ENCODE measurements at places on chromosomes 5 and 9. TPM values are rescaled to one million over a fixed set of nuclear protein-coding genes. Genes with fewer than 3 reads are reported as not detected.

GRCh38 chr5:172881691-172882370 lies 47.8 kb downstream of the ERGIC1 start:
- DNase-seq = no peak

DNA sequence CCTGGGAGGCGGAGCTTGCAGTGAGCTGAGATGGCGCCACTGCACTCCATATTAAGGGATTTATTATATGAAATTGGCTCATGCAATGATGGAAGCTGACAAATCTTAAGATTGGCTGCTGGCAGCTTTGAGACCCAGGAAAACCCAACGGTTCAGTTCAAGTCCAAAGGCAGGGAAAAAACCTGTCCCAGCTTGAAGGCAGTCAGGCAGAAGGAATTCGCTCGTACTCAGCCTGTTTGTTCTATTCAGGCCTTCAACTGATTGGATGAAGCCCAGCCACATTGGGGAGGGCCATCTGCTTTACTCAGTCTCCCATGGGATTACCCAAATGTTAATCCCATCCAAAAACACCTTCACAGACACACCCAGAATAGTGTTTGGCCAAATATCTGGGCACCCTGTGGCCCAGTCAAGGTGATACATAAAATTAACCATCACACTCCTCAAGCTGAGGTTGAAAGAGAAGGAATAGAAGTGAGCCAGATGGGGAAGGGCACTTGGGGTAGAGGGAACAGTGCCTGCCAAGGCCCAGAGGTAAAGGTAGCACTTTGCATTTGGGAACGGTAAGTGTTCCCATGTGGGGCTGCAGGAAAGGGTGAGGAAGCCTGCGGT lies 8.5 kb upstream of the ORM1 start:
- no peak for DNase-seq

- no peak for DNase-seq
Observed at GRCh38 chr5:143374496-143375217, 28.8 kb downstream of the NR3C1 start.

GRCh38 chr9:123419721-123420591 lies 64.0 kb downstream of the CRB2 start:
- no peak for DNase-seq

- no peak for DNase-seq
Observed at GRCh38 chr5:147986134-147986757, 77.5 kb upstream of the SPINK5 start.

- DNase-seq = no peak
Observed at GRCh38 chr5:96076451-96076850, 114.8 kb upstream of the ELL2 start.

GRCh38 chr9:87405677-87406542 lies 91.8 kb upstream of the DAPK1 start:
- no peak for DNase-seq

DNA sequence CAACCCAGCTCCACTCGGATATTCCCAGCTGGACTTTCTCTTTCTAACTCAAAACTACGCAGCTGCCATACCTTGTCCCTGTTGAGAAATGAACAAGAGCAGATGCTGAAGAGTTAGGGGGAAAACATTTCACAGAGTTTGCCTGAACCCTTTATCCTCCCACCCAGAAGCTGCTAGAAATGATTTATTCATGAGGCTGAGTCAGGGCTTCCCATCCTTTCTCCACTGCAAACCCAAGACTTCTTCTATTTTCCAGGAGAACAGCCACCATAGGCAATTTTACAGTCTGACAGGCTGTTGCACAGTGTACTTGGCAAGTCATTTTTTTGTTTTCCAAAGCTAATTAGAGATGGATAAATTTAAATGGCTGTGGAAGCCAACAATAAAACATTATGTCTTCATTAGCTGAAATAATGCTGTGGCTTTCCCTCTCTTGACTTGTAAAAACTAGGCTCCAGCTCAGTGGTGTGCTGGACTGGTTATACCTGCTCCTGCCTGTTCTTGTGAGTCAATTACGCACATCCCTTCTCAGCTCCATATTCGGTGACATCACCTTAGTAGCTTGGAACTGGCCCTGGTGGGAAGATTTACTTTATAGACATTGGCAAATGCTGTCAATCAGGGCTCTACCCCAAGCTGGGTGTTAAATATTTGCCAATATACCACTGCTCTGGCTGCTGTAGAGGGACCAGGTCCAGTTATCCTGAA lies 71.9 kb downstream of the KIF4B start:
- DNase-seq = no peak

DNA sequence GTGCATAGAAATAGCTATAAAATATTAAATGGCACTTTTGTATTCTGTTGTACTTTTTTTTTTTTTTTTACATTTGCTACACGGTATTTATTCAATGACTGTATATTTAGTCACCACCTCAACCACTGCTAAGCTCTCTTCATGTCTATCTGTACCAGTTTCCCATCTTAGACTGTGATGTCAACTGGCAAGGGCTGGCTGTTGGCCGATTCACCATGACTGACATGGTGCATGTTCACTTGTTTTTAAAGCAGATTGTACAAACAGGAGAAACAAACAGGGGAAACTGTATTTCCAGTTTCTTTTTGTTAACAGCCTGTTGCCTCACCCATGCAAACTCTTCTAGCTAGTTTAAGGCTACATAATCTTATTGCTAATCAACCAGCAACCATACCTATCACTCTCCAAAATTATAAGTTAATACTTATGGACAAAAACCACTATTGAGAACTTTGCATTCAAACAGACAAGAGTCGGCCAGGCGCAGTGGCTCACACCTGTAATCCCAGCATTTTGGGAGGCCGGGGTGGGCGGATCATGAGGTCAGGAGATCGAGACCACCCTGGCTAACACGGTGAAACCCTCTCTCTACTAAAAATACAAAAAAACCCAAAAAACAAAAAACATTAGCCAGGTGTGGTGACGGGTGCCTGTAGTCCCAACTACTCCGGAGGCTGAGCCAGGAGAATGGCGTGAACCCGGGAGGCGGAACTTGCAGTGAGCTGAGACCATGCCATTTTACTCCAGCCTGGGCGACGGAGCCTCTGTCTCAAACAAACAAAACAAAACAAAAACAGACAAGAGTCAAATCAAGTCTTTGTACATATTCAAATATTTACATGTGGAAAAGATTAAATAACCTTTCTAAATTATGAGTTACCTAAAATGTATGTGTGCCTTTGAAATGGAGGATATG lies 13.2 kb downstream of the ZFAND5 start:
- DNase-seq = no peak

- peak; percentile 33 for DNase-seq
Observed at GRCh38 chr9:78261403-78262001, 25.6 kb downstream of the CEP78 start.

DNA sequence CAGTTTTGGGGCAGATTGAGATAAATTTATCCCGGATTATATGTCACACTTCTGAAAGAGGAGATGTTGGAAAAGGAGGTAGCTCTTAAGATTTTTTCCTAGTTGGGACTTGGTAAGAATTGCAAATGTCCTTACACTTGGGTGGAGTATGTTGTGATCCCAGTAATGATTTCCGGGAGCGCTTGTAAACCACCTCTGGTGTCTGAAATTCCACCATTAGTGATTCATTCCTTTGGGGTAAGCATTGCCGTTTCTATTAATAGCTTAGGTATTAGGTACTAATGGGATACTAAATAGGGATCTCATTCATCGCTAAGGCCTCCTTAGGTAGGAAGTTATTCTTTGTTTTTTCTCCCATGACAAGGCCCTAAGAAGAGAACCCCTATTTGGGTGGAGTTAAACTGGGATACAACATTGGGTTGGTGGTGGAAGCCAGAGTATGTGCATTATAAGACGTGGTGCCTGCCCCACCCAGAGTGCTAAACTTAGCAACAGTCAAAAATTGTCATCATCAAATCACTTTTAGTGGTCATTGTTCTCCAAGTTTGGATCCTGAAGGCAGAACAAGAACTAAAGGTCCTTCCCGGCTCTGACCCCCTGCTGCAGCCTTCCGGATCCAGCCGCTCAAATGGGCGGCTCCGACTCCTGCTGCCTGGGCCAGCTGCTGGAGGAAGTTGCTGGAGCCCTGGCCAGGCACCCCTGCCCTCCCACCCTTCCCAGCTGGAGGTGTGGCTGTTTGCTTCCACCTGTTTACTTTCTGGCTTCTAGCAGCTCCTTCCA lies 31.7 kb upstream of the DAB2IP start:
- DNase-seq = no peak

The CD274 gene
- polyA plus RNA-seq = 1.3 TPM

The AGXT2 gene
- 55.8 TPM for polyA plus RNA-seq

DNA sequence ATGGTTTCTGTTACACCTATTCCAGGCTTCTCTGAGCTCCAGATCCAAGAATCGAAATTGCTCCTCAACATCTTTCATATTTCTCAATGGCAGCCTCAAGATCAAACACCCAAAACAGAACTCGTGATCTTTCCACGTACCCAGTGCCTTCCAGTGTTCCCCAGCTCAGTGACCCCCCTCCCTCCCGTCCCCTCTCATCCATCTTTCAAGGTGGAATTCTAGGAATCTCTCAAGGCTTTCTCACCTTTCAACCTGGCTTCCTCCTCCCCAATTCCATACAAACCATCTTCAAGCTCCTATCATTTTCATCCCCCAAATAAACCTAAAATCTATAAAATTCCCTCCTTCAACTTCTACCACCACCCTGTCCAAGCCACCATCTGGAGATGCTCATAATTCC lies 615.3 kb downstream of the BNC2 start:
- no peak for DNase-seq

- no peak for DNase-seq
Observed at GRCh38 chr5:19739671-19740070, 248.3 kb downstream of the CDH18 start.

DNA sequence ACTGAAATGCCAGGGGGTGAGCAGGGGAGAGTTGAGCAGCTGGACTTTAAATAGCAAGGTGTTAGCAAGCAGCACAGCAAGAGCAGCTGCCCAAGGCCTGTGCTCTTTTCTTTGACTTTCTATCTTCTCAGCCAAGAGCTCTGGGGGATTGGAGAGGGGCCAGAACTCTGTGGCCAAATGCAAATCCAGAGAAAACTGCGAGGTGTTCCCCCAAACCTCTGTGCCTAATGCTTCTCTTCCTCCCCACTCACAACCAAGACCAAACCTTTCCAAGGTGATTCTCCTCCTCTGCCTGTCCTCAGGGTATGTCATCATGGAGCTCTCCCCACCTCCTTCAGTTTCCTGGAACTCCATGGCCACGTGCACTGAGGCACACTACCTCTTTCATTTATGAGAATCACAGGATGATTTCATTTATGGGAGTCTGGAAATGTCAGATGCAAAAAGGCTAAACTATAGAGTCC lies 118.7 kb upstream of the WWC1 start:
- DNase-seq = no peak

The SLC34A3 gene
- polyA plus RNA-seq = 11.4 TPM

The MYMK gene
- not detected for polyA plus RNA-seq

DNA sequence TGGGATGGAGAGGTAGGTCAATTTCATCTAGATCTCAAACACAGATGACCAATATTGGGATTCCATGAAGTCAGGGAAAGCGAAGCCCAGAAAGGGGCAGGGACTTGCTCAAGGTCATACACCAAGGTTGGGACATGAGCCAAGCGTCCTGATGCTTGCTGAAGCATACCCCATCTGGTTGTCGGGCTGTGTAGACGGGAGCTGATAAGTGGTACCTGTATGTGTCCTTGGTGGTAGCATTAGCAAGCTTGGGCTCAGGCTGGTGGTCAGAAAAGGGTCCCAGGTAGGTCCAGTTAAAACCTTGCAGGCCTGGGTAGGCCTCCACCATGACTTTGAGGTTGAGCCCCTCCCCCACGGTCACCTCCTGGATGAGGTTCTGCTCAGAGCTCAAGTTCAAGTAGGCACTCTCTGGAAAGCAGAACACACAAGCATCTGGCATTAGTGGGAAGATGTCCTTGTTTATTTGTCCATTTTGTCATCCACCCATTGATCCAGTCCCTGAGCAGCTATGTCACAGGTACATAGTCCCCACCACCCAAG lies 13.2 kb downstream of the CSF1R start:
- no peak for DNase-seq

- DNase-seq = no peak
Observed at GRCh38 chr5:121086671-121087070, 622.6 kb downstream of the PRR16 start.

GRCh38 chr5:141522301-141522700 lies 33.4 kb downstream of the PCDHGC5 start:
- no peak for DNase-seq

The TAF11L10 gene
- polyA plus RNA-seq = not detected

DNA sequence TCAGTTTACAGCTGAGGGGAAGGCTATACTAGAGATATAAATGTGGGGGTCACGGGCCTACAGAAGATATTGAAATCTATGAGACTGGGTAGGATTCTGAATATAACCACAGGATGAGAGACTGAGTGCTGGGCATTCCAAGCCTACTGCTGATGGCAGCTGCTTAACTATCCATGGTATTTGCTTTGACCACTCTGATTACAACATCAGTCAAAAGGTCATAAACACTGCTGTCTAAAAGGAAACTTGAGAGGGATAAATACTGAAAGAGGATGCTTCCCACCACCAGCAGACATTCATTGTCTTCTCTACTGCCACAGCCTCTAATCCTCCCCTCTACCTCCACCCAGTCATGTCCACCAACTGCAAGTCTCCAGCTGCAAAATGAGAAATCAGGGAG lies 3.8 kb downstream of the ZNF622 start:
- DNase-seq = peak; percentile 63

DNA sequence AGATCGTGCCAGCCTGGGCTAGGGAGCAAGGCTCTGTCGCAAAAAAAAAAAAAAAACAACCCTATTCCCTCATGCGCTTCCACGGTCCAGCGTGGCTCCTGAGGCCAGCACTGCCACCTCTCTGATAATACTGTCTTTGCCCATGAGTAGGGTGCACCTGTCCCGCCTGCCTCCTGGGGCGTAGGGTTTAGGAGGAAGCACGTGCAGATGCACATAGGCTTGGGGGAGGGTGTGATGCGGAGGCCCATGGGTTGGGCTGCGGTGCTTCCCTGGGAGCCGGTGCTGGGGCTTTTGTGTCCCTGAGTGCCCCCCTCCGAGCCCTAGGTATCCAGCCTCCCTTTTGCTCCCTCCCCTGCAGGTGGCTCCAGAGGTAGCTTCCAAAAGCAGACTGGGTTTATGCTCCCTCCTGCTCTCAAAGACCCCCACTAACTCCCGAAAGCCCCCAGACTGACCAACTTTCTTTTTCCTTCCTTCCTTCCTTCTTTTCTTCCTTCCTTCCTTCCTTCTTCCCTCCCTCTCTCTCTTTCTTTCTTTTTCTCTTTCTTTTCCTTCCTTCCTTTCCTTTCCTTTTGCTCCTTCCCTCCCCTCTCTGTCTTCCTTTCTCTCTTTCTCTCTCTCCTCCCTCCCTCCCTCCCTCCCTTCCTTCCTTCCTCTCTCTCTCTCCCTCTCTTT lies 12.8 kb downstream of the FGFR4 start:
- DNase-seq = no peak

DNA sequence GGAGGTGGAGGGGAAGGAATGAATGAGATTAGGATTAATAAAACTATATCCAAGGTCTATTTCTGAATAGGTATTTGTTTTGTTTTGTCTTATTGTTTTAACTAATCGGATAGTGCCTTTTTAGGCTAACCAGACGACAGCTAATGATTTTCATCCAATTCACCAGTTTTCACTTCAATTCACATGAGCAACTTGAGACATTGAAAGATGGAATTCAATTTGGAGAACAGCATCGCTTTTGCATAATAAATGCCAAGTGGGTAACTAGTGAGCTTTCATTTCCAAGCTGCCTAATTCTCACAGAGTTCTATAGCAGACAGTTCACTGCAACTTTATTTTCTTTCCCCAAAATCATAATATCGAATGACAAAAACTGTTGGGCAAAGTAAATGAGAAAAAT lies 5.0 kb downstream of the AGXT2 start:
- DNase-seq = no peak

The PDCD1LG2 gene
- polyA plus RNA-seq = 0.12 TPM

Data from renal pelvis (tissue), 12 donors.